ENCODE measurements at places on chromosomes 4 and X.
A peak's percentile ranks its signal among the peaks of the same experiment; 100 is the strongest.

DNA sequence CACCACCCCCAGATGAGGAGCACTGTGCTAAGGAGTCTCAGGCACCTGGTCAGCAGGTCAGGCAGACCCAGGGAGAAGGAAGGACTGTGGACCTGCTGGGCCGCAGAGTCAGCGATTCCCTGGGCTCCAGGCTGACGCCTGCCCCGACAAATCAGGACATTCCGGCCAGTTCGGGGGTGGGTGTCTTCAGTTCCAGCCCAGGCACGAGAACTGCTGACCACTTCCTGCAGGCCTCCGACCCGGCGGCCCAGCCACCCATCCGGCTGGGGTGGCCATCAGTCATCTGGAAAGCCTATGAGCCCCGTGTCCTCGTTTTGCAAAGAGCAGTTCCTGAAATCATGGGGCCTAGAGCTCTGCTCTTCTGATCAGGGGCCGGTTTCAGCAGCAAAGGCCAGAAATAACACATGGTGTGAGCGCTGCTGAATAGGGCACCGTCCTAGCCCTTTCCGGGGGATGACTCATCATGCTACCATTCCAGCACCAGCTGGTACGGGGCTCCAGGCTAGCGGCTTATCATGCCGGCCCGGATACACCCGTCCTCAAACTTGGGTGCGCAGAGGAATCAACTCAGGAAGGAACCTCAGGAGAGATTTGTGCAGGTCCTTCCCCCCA, 7.8 kb upstream of the SH3TC1 start:
- no peak for DNase-seq

- DNase-seq = no peak
Observed at GRCh38 chr4:181293541-181293940, 949.7 kb upstream of the TENM3 start.

GRCh38 chrX:40570346-40571093, 10.2 kb upstream of the ATP6AP2 start:
- DNase-seq = peak; percentile 28

DNA sequence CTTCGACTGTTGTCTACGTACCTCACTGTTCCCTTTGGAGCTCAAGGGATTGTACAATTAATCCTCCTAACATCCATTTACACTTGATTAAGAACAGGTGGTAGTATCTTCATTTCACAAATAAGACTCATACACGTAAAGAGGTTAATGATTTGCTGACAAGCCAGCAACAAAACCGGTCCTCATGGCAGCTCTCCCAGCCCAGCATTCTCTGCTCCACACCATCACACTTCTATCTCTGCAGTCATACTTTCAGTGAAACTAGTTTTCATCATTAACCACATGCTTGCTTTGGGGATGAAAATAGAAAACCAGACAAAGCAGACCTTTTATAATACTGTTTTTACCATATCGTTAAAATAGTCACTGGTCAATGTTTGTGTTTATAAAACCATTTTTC, 28.7 kb upstream of the CASK start:
- no peak for DNase-seq

GRCh38 chr4:139488442-139488841, 34.5 kb downstream of the RAB33B start:
- DNase-seq = no peak

- no peak for DNase-seq
Observed at GRCh38 chr4:184347251-184348239, 126.8 kb downstream of the IRF2 start.

DNA sequence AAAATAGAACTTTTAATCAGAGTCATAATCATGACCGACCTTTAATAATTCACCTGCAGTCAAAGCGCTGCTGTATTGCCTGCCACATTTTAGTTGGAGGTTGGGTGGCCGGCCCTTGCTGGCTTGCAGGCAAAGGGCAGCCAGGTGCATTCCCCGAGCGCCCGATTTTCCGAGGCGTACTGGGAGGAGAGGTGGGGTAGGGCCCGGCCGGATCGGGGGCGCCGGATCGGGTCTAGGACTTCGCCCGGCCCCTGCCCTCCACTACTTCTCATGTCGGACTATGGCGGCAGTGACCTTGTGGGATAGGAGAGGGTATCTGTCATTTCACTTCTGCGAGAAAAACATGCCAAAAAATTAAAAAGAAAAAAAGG, 2.5 kb upstream of the RS1 start:
- DNase-seq = peak; percentile 45

DNA sequence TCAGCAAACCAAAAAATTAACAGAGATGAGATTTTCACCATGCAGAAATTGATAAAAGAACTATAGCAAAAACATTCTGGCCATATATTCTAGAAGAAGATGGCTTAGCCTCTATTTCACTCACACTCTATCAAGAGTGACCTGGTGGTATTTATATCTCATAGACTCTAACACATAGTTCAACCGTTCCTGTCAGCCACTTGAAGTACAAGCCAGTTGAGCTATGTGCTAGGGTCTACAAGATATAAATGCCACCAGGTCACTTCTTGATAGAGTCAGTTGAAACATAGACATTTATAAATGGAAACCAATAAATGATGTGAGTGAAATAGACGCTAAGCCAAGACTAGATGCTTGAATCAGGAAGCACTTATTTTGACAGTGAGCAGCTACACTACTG, 836.7 kb upstream of the EPHA5 start:
- DNase-seq = no peak

GRCh38 chrX:40632199-40632598, 9.0 kb downstream of the MPC1L start:
- no peak for DNase-seq

DNA sequence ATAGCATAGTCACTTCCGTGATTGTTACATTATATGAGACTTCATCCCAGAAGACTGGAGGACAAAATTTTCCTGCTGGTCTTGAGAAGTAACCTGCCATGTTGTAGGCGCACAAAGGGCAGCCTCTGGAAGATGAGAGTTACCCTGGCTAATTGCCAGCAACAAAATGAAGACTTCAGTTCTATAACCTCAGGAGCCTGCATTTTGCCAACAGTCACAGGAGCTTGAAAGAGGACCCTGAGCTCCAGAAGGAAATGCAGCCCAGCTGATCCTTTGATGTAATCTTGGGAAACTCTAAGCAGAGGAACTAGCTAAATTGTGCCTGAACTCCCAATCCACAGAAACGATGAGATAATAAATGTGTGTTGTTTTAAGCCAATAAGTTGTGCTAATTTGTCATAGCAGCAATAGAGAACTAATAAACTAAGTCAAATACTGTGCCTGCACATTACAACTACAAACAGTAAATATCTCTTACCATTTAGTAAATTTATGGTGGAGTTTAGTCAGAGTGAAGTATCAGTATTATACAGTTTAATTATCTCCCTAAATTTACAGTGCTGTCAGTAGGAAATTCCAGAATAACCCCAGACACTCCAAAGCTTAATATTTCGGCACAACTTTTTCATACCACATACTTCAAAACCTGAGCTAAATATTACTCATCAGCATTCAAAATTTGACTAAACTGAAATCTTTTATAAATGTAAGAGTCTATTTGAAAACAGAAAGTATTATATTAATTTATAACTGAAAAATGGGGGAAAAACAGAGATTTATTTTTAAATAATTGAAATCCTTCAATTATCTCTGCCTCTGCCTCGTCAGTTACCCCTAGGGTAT, 90.1 kb upstream of the MAPK10 start:
- no peak for DNase-seq
